ENCODE measurements at places on chromosomes 4 and X. TPM values are rescaled to one million over a fixed set of nuclear protein-coding genes. Genes with fewer than 3 reads are reported as not detected.

DNA sequence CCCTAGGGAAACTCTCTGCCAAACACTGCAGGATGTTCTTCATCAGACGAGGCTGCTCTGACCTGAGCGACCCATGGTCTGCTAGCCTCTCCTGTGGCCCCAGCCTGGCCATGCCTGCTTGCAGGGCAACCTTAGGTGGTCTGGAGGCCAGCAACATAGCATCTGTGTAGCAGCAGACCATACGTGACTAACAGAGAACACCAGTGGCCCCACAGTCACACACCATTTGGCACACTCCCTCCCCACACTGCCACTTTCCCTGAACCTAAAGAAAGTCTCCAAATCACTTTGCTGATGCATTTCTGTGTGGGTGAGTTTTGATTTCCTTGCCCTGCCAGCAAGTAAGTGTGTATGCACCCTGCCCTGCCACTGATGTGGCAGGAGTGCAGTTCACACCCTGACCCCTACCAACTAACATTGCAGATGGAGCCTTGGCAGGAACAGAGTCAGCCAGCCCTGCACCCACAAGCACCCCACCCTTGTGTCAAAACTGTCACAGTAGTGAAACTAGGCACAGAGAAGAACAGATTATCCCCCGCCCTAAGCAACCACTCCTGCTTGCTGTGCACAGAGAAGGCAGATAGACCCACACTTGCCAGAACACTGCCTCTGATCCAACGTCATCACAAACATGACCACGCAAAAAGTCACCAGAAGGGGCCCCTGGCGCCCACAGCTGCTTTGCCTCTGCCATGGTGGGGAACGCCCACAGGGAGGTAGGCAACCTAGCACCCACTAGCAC lies 249.1 kb downstream of the SPIN4 start:
- no peaks in the 10 kb centered on the region for H3K36me3 ChIP-seq
- H3K27ac ChIP-seq, result no peak overlapping the region
- no peaks in the 10 kb centered on the region for H3K4me1 ChIP-seq

GRCh38 chrX:6968231-6968630 lies 179.3 kb upstream of the STS start:
- no peaks in the 10 kb centered on the region for H3K27me3 ChIP-seq
- H3K4me3 ChIP-seq, result no peak overlapping the region
- no peaks in the 10 kb centered on the region for H3K4me1 ChIP-seq
- H3K36me3 ChIP-seq, result no peaks in the 10 kb centered on the region
- no peak overlapping the region for H3K27ac ChIP-seq

GRCh38 chr4:107492566-107492965 lies 227.5 kb downstream of the PAPSS1 start:
- no peaks in the 10 kb centered on the region for H3K36me3 ChIP-seq
- no peaks in the 10 kb centered on the region for H3K27me3 ChIP-seq
- DNase-seq, result no peak
- no peak overlapping the region for H3K4me3 ChIP-seq
- H3K27ac ChIP-seq, result no peak overlapping the region

GRCh38 chrX:5870238-5870637 lies 358.4 kb downstream of the NLGN4X start:
- no peaks in the 10 kb centered on the region for H3K27me3 ChIP-seq
- no peak overlapping the region for H3K27ac ChIP-seq
- peak; percentile 2 for DNase-seq
- H3K4me3 ChIP-seq, result no peak overlapping the region
- no peaks in the 10 kb centered on the region for H3K36me3 ChIP-seq
- H3K4me1 ChIP-seq, result no peaks in the 10 kb centered on the region

- no peak overlapping the region for H3K4me3 ChIP-seq
- H3K36me3 ChIP-seq, result no peaks in the 10 kb centered on the region
- H3K27me3 ChIP-seq, result no peaks in the 10 kb centered on the region
These were observed 30.8 kb upstream of the MXD4 start for GRCh38 chr4:2292646-2293108.

- no peak overlapping the region for H3K27ac ChIP-seq
- peaks cover 2% of the 10 kb centered on the region for H3K4me1 ChIP-seq
- no peak overlapping the region for H3K4me3 ChIP-seq
- DNase-seq, result no peak
- peaks cover 9% of the 10 kb centered on the region for H3K36me3 ChIP-seq
These were observed 18.1 kb upstream of the TADA2B start for GRCh38 chr4:7025040-7025602.

GRCh38 chr4:96293806-96294205 lies 453.9 kb downstream of the PDHA2 start:
- H3K36me3 ChIP-seq, result no peaks in the 10 kb centered on the region
- H3K4me3 ChIP-seq, result no peak overlapping the region
- no peak for DNase-seq
- no peak overlapping the region for H3K27ac ChIP-seq

GRCh38 chrX:138691186-138691585 lies 20.3 kb downstream of the FGF13 start:
- H3K27ac ChIP-seq, result peak overlapping the region; percentile 96
- H3K36me3 ChIP-seq, result no peaks in the 10 kb centered on the region
- DNase-seq, result no peak
- H3K4me1 ChIP-seq, result peaks cover 31% of the 10 kb centered on the region

DNA sequence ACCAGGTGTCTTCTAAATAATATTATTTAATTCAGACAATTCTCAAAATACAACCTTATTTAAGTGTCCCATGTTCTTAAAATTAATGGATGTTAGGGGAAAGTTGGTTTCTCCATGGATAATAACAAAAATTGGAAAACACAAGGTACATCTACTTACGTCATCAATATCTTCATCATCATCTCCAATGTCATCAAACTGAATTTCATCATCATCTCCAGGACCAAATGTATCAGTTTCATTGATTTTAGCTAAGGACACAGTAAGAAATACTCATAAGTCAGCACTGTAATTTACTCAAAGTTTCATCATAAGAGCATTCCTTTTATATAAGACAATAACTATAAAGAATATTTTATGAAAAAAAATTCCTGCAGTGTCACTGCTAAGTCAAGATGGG lies 11.3 kb downstream of the EIF1AX start:
- no peak for DNase-seq
- H3K27ac ChIP-seq, result no peak overlapping the region
- H3K4me3 ChIP-seq, result no peak overlapping the region
- no peaks in the 10 kb centered on the region for H3K4me1 ChIP-seq

GRCh38 chrX:44871931-44872820 lies 812 bp upstream of the KDM6A start:
- H3K4me1 ChIP-seq, result no peaks in the 10 kb centered on the region
- no peaks in the 10 kb centered on the region for H3K27me3 ChIP-seq
- no peaks in the 10 kb centered on the region for H3K36me3 ChIP-seq
- DNase-seq, result peak; percentile 25
- H3K27ac ChIP-seq, result peak overlapping the region; percentile 97
- peak overlapping the region; percentile 61 for H3K4me3 ChIP-seq

DNA sequence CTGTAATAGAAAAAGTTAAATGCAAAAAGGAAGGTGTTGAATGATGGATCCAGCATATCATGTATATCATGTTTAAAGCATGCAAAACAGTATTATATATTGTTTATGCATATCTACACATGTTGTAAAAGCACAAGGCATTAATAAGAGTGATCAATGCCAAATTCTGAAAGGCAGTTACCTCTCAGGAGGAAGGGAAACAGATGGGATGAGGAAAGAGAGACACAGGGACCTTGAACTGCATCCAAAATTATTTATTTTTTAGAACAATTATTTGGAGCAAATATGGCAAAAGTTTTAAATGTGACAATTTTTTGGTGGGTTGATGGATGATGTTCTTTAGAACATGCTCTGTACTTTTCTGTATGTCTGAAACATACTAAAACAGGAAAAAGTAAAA lies 193.4 kb downstream of the CLCN4 start:
- no peaks in the 10 kb centered on the region for H3K4me1 ChIP-seq
- no peaks in the 10 kb centered on the region for H3K27me3 ChIP-seq
- no peaks in the 10 kb centered on the region for H3K36me3 ChIP-seq
- no peak overlapping the region for H3K27ac ChIP-seq

- no peaks in the 10 kb centered on the region for H3K4me1 ChIP-seq
- no peak overlapping the region for H3K27ac ChIP-seq
- H3K4me3 ChIP-seq, result no peak overlapping the region
- no peak for DNase-seq
These were observed 31.1 kb downstream of the ACOX3 start for GRCh38 chr4:8409264-8410065.

DNA sequence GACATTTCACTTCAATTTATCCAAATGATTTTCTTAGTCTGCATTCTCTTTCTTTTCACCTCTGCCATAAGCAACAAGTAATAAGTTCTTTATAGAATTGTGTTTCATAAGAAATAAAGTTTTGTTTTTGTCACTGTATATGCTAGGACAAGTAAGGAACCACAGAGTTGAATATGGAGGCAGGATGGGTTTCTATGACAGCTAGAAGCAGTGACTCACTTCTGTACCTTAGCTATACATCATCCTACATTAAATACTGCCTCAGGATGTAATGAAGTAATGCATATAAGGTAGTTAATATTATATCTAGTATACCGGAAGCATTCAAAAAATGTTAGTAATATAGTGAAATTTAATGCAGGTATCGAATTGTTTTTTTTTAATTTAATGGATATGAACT lies 128.0 kb downstream of the PPA2 start:
- no peaks in the 10 kb centered on the region for H3K27me3 ChIP-seq
- no peak overlapping the region for H3K27ac ChIP-seq
- no peaks in the 10 kb centered on the region for H3K36me3 ChIP-seq
- peaks cover 5% of the 10 kb centered on the region for H3K4me1 ChIP-seq
- no peak overlapping the region for H3K4me3 ChIP-seq

- H3K27ac ChIP-seq, result no peak overlapping the region
- H3K36me3 ChIP-seq, result no peaks in the 10 kb centered on the region
- no peaks in the 10 kb centered on the region for H3K27me3 ChIP-seq
These were observed 51.1 kb upstream of the PPP2R3B start for GRCh38 chrX:437661-438390.

DNA sequence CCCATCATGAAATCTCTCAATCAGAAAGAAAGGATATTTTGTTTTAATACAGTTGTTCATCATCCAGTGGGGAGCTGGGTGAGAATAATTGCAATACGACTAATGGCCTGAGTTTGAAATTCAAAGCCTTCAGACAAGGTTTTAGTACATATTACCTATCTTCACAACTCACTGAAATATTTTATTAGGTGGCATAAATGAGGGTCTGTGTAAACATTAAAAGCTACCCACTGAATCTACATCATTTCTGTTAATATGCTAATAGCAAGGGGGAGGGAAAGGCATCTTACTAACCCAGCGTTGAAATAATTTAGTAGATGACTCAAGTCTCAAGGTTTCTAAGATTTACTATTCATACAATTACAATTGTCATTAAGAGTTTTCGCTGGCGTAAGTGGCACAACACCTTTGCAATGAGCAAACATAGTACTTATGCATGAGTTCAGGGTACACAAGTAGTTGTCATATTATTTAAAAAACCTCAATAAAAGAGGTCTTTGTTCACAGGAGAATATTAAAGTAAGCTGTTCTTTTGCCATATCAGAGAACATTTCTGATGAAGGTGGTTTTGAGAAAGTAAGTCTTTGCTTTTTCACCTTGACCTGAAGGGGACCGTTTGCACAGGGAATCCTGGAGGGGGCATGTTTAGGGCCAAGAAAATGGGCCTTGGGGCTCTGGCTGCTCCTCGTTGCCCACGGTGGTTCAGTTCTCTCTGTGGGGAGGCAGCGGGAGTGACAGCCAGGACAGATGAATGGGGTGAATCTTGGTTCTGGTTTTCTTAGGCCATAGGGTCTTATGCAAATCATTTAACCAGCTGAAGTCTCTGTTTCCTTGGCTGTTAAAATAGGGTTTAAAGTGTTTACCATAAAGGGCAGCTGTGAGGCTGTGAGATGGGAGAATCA lies 4.5 kb upstream of the RHOH start:
- no peak overlapping the region for H3K27ac ChIP-seq
- no peaks in the 10 kb centered on the region for H3K36me3 ChIP-seq
- DNase-seq, result no peak
- H3K27me3 ChIP-seq, result no peaks in the 10 kb centered on the region

GRCh38 chrX:121655276-121655675 lies 607.9 kb downstream of the GLUD2 start:
- no peak overlapping the region for H3K4me3 ChIP-seq
- no peak overlapping the region for H3K27ac ChIP-seq
- H3K36me3 ChIP-seq, result no peaks in the 10 kb centered on the region
- DNase-seq, result no peak
- no peaks in the 10 kb centered on the region for H3K27me3 ChIP-seq

DNA sequence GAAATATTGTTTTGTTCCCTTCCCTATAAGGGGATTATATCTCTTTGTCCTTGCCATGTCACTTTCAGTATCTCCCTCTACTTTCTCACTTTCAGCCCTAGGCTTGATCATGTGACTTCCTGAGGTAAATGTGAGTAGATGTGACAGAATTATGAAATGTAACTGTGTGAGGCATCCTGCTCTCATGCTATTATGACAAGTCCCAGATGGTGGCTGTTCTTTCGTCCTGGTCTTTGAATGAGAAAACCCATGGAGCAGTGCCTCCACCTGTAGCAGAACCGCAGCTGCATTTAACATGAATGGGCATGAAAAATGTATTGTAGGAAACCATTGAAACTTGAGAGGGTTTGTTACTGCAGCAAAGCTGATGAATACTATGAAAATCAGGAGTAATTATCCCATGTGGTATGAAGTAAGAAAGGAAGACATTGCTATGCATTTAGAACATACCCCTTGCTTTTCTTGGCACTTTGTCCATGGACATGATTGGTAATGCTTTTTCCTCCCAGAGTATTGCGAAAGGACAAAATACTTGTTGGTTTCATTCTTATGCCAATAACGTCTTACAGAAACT lies 202.2 kb upstream of the GPRIN3 start:
- DNase-seq, result peak; percentile 92
- H3K4me1 ChIP-seq, result no peaks in the 10 kb centered on the region
- no peak overlapping the region for H3K27ac ChIP-seq

DNA sequence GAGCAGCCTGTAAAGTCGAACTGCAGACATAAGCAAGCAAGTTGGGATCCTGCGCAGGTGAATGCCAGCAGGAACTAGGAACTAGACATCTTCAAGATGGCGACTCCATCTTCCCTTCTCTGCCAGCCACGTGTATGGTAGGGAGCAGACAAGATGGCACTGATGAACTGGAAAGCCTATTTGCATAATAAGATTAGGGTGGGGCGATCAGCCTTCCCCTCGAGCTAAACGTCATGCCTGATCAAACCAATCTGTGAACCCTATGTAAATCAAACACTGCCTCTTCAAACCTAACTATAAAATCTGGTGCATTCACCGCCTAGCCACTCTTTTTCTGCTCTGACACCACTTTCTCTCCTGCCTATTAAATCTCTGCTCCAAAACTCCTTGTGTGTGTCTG lies 28.1 kb upstream of the LGI2 start:
- no peaks in the 10 kb centered on the region for H3K36me3 ChIP-seq
- H3K27me3 ChIP-seq, result no peaks in the 10 kb centered on the region
- H3K27ac ChIP-seq, result no peak overlapping the region
- H3K4me1 ChIP-seq, result no peaks in the 10 kb centered on the region

Gene CXCL3
- total RNA-seq, result not detected

Gene MCF2
- 0.14 TPM for total RNA-seq

Gene PHKA1
- total RNA-seq, result 5.2 TPM

Gene APLN
- 0.88 TPM for total RNA-seq

Gene NUDT6
- 40.4 TPM for total RNA-seq

Gene CFAP99
- not detected for total RNA-seq

Gene MAGEA10
- total RNA-seq, result not detected

Gene DIPK2B
- total RNA-seq, result 0.21 TPM

Gene DMD
- 41.3 TPM for total RNA-seq

Gene MAGEA2B
- not detected for total RNA-seq

Gene SLC9B2
- total RNA-seq, result 19.1 TPM

Gene SHROOM2
- total RNA-seq, result 36.0 TPM

Gene PPEF1
- total RNA-seq, result not detected

Gene VSIG4
- not detected for total RNA-seq

Gene TMSB15B
- 10.2 TPM for total RNA-seq

Gene C4orf51
- total RNA-seq, result not detected

Gene DDX53
- total RNA-seq, result not detected

Gene SMARCA1
- 93.9 TPM for total RNA-seq
